ACHN (cell line): ENCODE measurements at places on chromosomes 1 and 21.

DNA sequence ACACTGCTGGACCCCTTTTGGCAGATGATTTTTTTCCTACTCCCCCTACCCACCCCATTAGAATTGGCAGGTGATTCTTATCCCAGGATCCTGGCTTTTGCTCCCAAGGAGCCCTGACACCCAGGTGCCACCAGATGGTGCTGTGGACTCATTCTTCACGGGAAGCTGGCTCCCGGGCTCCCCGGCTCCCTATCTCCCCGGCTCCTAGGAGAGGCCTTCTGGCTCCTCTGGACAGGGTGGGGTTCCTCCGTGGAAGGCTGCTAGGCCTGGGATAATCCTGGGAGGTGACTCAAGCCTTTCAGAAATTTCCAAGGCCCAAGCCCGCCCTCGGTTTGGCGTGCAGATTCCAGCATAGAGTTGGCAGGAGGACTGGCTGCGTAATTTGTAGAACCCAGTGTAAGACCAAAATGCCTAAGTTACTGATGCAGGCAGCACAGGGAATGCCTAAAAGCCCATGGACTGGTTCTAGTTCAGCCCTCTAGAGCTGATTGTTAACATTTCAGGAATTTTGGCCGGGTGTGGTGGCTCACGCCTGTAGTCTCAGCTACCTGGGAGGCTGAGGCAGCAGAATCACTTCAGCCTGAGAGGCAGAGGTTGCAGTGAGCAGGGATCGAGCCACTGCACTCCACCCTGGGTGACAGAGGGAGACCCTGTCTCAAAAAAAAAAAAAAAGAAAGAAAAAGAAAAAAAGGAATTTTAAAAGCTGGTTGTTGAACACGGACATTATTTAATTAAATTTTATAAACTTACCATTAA lies 6.8 kb upstream of the BSDC1 start:
- DNase-seq: peak; percentile 67

- no peak for DNase-seq
These were observed at the start of gene GCSAML for GRCh38 chr1:247548769-247549182. TSS of gene GCSAML (plus strand) at chr1:247549134. CDS start at chr1:247549192, 58 bp downstream.

DNA sequence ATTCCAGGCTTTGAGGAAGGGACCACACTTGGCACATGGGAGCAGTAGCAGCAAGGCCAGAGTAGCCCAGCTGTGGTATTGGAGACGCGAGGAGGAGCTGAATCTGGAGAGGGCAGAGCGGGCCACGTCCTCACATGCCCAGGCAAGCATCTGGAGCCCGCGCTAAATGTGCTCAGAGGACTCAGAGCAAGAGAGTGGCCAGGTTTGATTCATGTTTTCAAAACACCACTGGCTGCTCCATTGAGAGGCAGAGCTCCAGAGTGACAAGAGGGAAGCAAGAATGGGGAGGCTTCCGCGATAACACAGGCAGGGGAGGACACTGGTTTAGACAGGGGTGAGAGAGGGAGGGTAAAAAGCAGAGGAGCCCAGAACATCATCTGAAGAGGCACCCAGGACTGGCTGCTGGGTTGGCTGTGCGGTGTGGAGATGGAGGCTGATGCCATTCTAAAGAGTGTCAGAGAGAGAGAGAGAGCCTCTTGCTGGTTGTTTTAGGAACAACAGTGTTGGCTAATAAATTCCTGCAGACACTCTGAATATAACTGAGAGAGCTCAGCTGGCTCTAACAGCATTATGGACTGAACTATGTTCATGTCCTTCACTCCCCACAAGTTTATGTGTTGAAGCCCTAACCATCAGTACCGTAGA lies 32.3 kb downstream of the RCAN1 start:
- peak; percentile 38 for DNase-seq

DNA sequence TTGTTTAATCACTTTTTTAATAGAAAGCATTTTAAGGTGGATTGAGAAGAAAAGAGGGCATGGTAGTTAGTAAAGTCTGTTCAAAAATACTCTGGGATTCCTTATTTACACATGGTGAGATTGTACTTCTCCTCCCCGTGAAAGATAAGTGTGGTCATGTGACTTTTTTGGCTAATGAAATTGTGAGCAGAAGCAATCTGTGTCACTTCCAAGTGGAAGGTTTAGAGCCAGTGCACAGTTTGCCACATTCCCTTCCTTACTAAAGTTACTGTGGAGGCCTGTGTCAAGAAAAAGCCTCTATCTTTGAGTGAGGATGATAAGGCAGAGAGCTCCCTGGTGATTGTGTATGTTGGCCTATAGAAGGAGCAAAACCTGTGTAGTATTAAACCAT lies 471.3 kb downstream of the OMA1 start:
- no peak for DNase-seq

DNA sequence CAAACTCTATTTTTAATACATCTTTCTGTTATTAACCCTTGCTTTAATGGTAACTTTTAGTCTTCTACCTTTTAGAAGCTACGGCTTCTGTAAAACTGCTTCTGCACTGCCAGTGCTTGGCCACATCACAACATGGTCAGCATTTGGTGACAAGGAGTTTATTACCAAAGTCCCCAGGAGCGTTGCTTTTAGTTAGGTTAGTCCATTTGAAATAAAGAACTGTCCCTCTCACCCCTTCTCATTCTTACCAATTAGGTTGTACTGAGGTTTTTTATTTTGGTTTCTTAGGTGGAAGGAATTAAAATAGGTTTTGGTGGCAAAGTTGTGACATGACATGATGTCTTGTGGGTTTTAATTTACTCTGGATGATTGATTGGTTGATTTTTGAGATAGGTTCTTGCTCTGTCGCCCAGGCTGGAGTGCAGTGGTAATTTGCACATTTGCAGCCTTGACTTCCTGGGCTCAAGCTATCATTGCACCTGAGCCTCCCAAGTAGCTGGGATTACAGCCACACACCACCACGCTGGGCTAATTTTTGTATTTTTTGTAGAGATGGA lies 39.2 kb downstream of the SPEN start:
- DNase-seq: no peak

DNA sequence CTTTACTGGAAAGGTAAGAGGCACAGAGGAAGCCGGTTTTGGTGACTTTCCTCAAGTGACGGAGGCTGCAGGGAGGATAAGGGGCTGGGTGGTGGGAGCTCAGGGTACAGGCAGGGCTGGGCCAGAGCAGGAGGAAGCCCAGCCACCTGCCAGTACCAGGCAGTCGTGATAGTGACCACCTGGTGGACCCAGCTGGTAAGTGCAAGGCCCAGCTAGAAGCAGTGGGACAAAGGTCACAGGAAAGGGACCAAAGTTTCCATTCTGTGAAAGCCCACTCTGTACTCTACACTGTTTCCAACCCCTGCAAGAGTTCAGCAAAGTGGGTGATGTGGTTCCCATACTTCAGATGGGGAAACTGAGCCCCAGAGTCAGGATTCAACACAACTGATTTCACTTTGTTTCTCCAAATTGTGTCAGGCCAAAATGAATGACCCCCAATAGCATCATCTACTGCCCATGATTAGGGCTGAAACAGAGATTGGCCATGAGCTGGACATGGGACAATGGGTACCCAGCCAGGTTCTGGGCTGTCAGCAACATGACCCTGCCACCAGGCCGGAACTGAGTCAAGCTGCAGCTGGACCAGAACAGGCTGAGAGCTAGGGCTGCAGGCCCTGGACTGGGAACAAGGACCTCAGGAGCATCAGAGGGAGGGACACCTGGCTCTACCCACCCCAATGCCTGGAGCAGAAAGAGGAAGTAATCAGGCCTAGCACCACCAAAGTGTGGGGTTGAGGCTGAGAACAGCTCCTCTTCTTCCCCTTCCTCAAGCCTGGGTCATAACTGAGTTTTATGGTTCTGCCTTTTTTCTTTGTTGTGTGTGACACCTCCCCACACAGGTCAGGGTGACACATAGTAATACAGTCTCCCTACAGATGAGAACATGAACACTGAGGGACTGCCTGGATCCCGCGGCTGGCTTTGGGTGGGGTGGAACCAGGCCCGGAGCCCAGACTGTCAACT lies 50.2 kb downstream of the KCNN3 start:
- peak; percentile 23 for DNase-seq

GRCh38 chr1:52203935-52204625 lies 62.2 kb downstream of the ZFYVE9 start:
- no peak for DNase-seq

GRCh38 chr1:212782422-212783154 lies 9.0 kb downstream of the NSL1 start:
- DNase-seq: peak; percentile 57

- DNase-seq: no peak
These were observed 72.0 kb downstream of the MAN1C1 start for GRCh38 chr1:25688390-25689119.

DNA sequence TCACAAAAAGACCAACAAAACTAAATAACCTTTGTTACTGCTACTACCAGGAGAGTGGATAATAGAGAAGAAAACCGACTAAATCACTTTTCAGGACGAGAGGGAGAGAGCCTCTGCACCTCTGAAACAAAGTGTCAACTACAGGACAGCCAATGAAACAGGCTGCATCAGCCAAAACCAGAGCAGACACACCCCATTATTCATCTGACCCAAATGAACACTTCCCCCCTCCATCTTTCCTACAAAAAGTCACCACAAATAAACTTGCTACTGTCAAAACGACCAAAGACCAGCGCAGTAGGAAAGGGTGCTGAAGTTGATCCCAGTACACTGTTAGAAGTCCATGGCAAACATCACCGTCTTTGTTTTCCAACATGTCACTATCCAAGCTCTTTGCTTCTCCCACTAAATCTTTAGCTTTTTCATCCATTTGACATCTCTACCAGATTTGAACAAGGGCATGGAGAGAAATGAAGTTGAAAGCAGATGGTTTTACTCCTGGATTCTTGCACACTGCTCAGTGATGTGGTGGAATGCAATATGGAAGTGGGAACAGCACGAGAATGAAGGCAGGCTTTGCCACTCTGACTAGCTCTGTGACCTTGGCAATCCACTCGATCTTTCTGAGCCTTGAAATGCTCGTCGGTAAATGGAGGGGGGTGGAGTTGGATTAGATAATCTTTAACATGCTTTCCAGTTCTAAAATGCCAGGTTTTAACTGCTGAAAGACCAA lies 20.5 kb downstream of the DSTYK start:
- peak; percentile 50 for DNase-seq

GRCh38 chr1:218850367-218850766 lies 323.3 kb upstream of the LYPLAL1 start:
- no peak for DNase-seq

DNA sequence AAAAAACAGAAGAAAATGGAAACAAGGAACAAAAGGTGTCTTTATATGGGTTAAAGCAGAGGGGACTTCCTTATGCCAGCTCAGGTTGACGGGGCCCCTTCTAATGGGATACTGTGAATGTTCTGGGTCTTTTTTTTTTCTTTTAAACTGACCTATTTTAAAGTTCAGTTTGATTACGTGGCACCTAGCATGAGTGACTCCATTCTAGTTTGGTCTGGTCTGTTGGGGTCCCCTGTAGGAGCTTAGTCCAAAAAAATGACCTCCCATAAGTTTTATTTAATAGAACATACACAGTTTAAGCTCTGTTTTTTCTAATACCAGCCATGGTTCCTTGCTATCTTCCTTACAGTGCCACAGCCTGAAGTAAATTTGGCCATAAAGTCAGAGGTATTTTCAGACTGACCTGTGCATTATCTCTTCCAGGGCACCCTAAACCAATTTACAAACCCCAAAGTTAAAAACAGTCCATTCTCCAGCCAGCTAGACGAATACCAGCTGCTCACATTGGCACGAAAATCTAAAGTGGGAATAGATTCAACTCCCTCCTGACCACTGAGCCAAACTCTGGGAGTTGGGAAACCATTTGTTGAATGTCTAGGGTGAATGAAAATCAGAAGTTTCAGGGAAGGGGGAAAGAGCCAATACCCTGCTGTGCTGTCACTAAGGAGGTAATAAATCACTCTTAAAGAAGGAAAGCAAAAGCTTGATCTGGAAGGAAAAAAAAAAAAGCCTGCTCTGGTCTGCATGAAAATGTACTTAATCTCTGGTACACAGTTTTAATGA lies 42.4 kb downstream of the AKNAD1 start:
- no peak for DNase-seq

DNA sequence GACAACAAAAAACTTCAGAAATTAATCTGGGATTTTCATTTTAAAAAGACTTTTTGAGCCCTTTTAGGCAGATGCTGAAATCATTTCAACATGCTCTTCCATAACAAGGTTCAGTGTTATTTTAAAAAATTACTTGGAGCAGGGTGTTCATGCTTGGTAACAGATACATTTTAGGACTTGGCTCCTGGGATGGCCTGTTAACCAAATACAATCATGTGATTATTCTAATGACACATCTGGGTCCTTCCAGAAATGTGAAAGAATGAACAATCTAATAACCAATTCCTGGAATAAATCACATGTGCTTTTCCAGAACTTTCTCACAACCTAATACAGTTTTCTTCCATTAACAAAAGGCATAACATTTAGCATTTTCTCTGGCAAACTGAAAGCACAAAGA lies 379.8 kb upstream of the RUNX1 start:
- DNase-seq: no peak

DNA sequence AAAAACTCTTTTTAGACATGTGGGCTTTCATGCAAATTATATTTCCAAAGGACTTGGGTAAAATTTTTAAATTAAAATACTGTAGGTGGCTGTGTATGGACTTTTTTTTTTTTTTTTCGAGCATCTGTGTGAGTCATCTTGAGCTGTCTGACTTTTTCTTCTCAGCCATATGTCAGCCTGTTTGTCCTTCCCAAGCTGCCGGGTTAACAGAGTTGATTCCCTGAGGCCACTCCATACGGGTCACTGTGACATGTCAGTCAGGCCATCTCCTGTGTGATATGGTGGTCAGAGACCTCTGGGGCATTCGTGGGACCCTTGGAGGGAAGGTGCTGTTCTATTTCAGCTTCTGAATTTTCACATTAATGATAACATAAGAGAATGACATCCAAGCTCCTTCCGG lies 148.3 kb downstream of the KCNJ6 start:
- no peak for DNase-seq

GRCh38 chr1:246117066-246117791 lies 389.9 kb downstream of the SMYD3 start:
- peak; percentile 55 for DNase-seq

DNA sequence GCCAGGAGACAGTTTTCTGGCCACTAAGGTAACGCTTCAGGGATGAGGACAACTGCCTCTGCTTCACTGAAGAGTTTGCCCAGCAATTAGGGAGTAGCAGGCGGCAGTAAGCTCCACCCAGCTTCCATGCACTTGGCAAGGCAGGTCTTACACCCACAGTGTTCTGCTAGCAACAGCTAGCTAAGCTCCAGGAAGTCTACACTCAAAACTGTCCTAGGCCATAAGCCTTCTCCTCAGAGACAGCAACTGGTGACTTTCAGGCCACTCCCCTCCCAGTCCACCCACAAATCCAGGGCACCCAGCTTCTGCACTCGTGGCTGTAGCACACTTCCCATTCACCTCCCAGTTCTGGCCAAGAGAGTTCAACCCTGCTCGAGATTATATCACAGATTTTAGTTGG lies 47.3 kb downstream of the KMO start:
- no peak for DNase-seq

- no peak for DNase-seq
These were observed 580 bp upstream of the NECTIN4 start for GRCh38 chr1:161089938-161090337.
